ENCODE measurements at places on chromosomes 7 and 10.
A peak's percentile ranks its signal among the peaks of the same experiment; 100 is the strongest.

GRCh38 chr7:100132126-100132525 lies 5.4 kb downstream of the MBLAC1 start:
- DNase-seq = no peak

DNA sequence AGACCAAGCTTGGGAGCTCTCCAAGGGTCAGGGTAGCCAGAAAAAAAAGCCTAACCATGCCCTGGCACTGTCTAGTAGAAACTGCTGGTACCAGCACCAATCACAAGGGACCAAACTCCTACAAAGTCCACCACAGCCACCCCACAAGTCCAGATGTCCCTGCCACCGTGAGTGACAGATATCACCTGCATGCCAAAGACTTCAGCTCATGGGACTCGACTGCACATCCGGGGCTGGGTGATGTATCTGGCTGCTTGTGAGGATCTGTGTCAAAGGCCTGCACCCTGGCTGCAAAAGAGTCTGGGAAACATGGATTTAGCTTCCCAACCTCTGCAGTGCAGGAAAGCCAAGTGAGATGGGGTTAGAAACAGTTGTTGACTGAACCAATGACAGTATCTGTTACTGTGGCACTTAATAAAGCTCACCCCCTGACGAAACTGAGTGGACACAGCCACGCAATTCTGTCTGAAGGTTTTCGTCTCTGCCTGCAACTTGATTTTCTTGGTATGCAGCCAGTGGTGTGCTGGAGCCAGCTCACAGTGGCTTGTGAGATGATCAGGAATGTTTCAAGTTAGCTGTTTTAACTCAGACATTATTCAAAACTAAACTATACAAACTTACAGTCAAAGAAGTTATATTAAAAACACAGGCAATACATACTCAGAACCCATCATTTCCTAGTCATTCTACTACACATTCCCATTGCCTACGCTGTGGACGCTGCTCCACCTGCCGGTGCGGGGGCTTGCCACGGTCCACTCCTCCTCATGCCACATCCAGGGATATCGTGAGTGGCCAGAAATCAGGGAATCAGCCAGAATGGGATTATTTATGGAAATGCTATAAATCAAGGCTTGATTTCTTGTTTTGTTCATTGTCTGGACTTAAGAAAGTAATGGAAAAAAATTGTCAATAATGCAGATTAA lies 9.2 kb downstream of the ZNF488 start:
- no peak for DNase-seq

DNA sequence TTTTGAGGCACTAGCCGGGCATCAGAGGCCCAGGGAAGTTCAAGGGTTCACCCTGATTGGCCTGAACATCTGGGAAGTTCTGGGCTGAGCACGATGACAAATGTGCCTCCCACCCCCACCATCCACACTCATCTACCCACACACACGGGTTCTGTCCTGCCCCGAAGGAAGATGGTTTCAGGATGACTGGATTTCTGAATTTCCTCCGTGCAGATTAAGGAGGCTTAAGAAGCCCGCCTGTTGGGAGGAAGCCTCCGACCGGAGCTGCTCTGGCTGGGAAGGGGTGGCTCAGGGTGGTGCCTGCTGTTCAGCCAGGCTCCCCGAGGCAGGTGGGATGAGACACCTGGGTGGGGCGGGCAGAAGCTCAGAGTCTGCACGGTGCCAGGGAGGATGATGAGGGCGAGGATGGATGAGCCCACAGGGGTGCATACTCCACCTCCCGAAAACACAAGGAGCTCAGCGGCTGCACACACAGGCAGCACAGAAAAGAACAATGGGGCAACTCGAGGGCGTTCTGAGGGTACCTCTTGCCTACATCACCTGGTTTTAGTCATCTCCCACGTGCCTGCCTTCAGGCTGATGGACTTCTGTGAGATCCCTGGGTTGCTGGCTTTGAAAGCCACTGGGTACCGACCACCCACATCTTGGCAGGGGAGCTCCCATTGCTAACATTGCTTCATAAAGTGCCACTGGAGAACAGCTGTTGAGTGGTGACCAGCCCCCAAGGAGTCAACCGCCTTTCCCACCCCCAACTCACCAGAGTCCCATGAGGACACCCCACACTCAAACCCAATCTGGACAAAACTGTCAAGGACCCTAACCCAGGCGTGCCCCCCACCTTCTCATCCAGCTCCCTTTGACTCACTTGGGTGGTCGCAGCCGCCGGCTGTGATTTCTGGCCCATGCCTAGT lies 41.2 kb downstream of the CALML3 start:
- no peak for DNase-seq

GRCh38 chr10:97631098-97631497 lies 2.2 kb downstream of the MORN4 start:
- no peak for DNase-seq

DNA sequence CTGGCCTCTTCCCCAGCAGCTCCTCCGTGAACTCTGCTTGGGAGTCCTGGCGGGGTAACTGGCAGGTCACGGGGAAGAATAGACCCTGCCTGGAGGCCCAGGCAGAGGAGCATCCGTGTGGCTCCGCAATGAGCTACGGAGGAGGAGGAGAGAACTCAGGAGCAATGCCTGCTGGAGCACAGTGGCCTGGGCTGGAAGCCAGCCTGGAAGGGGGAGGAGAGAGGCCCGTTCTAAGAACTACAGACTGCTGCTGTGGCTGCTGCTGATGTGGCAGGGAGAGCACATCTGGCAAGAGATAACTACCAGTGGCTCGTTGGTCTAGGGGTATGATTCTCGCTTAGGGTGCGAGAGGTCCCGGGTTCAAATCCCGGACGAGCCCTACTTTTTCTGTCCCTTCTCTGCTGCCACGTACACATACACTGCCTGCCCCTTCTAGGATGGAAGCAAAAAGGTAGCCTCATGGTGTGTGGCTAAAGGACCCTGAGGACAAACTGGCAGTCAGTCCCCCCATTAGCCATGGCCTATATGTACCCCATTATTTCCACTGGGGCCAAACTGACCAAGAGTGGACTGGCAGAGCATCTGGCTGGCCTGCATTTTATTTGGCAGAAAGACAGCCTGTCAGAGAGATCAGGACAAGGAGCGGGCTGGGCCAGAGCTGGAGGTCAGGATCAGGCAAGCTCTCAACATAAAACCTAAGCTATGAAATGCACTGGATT lies 7.7 kb upstream of the OPN1SW start:
- no peak for DNase-seq

DNA sequence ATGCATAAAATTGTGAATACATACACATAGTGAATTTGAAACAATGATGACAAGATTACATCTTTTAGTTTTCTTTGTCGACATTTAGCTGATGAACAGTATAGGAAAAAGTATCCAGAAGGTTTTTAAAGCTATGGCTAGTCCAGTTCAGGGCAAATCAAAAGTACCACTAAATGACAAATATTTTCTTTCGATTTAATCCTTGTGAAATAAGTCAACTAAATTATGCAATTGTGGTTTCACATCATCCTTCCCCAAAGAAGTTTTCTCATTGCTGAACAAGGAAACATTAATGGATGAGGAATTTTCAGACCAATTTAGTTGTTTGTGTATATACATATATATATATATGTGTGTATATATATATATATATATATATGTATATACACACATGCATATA lies 774.0 kb downstream of the DNAJB9 start:
- no peak for DNase-seq

GRCh38 chr7:47715631-47716068 lies 133.7 kb upstream of the TNS3 start:
- no peak for DNase-seq

GRCh38 chr7:84855758-84856157 lies 331.1 kb downstream of the SEMA3D start:
- DNase-seq = no peak

- no peak for DNase-seq
Observed at GRCh38 chr10:86287966-86288579, 78.5 kb downstream of the GRID1 start.

DNA sequence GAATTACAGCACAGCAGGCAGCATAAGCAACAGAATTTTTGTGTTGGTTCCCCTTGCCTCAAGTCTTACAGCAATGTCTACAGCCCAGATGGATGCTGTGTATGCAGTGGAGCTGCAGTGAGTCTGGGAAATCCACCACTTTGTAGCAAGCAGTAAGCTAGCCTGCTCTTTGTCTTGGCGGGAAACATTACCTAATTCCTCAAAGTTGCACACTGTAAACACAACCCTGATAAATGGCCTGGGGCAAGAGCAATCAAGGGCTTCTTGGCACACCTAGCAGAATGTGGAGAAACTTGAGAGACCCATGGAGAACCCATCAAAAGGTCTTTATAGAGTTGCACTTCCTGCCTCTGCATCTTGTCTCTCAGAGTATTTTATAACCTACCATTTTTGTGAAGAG lies 102.0 kb upstream of the FOXP2 start:
- no peak for DNase-seq

DNA sequence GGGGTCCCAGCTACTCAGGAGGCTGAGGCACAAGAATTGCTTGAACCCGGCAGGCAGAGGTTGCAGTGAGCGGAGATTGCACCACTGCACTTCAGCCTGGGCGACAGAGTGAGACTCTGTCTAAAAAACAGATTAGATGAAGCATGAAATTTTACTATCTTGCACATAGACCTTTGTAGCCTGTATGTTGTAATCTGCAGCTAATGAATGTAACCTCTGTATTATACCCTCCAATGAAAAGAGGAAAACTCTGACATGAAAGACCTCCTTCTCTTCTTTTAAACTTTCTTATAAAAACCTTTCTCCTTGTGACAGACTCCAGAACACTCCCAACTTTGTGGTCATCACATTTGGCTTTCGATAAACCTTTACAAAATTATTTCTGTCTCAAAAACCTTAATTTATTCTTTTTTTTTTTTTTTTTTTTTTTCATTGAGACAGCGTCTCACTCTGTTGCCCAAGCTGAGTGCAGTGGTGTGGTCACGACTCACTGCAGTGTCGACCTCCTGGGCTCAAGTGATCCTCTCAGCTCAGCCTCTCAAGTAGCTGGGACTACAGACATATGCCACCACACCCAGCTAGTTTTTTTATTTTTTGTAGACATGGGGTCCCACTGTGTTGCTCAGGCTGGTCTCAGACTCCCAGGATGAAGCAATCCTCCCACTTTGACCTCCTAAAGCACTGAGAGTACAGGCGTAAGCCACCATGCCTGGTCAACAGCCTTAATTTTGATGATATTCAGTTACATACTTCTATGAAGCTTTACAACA lies 97.4 kb downstream of the SVOPL start:
- no peak for DNase-seq

DNA sequence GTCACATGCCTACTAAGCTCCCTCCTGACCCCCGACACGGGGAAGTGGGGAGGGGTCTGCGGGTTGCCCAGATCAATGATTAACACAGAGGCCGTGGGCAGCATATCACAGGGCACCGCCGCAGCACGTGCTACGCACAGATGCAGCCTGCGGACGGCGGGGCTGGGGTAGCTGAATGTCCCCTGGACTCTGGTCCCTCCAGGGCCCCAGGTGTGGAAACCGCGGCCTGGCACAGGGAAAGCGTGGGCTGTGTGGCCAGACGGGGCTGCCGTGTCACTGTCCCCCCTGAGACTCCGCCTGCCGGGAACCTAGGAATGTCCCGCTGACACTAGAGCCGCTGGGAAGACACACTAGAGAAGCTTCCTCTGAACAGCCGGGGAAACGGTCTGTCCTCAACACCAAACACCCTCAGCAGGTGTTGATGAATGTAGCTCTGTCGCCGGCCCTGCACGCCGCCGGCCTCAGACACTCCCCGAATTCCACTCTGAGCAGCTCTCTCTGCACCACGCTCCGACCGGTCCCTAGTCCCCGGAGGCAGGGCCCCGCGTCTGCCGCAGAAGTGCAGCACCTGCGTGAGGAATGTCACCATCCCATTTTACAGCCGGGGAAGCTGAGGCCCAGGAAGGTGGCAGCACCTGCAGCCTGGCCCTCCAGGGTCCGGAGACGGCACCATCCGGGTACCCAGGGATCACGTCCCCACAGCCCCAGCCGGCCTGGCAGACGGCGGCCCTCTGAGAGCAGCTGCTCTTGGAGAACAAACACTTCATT lies 33.4 kb upstream of the PDGFA start:
- DNase-seq = no peak

DNA sequence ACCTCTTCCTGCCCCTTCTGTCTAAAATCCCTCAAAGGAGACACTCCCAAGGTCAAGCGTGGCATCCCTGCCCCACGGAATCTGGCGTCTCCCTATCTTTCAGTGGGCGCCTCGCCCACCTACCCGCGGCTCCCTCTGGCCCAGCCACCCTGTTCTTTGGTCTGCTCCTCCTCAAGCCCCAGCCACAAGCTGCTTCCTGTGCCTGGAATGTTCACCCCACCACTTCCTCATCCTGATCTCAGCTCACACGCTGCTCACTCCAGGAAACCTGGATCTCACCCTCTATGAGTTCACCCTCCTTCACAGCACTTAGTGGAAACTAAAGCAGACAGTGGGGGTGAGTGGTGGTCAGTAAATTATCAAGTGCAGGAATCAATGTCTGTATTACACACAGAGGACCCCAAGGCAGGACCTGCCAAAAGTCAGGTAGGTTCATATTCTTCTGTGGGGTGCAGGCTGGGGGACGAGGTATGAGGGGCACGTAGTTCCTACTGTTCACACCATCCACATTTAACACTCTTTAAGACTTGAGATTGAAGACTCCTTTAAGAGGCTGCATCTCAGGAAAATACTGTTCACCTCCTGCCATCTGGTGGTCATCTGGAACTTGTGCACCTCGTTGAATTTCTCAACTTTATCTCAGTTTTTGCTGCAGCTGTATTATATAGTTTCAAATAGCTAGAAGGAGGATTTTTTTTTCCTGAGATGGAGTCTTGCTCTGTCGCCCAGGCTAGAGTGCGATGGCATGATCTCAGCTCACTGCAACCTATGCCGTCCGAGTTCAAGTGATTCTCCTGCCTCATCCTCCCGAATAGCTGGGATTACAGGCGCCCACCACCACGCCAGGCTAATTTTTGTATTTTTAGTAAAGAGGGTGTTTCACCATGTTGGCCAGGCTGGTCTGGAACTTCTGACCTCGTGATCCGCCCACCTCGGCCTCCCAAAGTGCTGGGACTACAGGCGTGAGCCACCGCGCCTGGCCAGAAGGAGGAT lies 166.6 kb downstream of the ARHGAP21 start:
- peak; percentile 27 for DNase-seq

DNA sequence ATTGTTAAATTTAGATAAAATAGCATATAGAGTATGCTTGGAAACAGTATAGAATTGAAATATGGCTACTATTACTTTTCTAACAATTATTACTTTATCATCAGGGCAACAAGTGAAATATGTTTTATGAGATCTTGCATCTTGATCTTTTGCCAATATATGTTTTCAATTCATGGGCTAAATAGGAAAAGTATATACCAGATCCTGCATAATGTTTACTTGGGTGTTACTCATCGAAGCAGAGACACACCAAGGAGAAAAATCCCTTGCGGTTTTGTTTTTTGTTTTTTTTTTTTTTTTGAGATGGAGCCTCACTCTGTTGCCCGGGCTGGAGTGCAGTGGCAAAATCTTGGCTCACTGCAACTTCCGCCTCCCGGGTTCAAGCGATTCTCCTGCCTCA lies 541.4 kb downstream of the SUGCT start:
- no peak for DNase-seq
